ENCODE measurements at places on chromosomes 4 and X. TPM values are rescaled to one million over a fixed set of nuclear protein-coding genes. Genes with fewer than 3 reads are reported as not detected.

GRCh38 chr4:41285202-41285863, 28.6 kb downstream of the UCHL1 start:
- DNase-seq = no peak

- no peak for DNase-seq
Measured at GRCh38 chrX:136814847-136815750, 34.4 kb upstream of the ARHGEF6 start.

DNA sequence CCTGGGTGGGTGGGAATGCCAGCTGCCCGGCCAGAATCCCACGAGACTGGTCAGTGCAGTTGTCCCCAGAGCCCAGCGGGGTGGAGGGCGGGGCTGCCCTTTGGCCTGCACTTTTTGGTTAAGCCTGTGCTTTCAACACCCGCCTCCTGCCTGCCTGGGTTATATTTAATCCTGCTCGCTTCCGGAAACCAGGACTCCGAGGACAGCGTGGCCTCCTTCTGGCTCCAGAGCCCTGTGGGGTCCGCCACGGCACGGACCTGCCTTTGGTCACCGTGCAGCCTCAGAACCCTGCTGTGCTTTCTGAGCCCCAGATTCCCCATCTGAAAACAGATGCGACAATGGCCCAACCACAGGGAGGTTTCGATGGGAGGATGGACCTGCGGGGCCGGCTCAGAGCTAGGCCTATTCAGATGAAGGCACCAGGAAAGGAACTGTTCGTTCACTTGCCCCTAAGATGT, 29.4 kb upstream of the KIAA0232 start:
- DNase-seq = no peak

- DNase-seq = no peak
Measured at GRCh38 chrX:151711154-151711553, 4.7 kb upstream of the FATE1 start.

DNA sequence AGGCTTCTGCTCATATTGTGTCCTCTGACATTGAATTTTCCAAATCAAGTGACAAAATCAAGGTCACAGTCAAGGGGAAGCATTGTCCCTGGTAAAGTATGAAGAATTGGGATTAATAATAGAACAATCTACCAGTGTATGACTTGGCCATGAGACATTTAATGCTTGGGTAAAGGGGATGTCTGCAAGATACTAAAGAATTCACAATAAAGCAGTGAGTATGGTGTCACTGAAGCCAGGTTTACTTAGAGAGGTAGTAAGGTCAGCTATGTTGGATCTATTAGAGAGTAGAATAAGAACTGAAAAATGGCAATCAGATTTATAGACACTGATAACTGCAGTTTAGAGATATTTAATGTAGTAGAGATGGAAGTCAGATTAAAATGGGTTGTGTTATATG, 349.2 kb downstream of the BMPR1B start:
- no peak for DNase-seq

DNA sequence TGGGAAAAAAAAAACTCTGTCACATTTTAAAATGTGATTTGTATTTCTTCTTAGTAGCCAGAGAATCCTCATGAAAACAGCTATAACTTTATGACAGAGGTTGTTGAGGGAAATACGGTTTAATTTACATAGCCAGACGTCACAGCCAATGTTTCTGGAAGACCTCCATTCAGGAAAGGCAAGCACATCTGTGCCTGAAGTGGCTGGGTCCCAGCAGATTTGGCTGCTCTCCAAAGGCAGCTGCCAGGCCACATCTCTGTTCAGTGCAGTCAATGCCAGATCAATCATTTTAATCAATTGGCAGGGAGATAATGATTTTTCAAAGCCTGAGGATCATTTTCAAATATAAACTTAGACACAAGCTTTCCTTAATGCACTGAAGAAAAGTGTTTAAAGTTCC, 86.5 kb upstream of the ZIC3 start:
- DNase-seq = no peak

DNA sequence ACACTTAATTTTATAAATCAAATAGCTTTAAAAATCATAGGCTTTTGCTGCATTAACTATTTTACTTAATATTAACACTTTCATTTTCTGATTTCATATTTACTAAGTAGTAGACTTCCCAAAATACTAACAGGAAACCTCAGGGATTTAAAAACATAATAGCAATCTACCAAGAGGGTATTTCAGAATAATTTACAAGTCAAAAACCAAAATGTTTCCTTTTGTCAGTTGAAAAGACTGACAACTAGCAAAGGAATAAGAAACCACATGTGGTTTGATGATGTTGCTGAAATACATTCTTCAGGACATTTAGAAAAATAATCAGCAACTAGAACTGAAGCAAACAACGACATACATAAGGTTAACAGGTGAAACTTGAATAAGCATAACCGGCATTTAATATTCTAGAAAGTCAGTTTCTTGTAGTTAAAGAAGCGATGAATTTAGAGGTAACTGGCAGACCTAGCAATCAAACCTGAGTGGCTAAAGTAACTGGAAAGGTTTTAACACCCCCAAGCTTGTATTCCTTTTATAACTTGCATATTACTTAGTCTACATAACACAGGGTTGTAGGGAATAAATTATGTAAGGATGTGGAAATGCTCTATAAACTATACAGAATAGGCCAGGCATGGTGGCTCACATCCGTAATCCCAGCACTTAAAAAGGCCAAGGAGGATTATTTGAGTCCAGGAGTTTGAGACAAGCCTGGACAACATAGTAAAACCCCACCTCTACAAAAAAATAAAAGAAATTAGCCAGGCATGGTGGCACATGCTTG, 40.0 kb downstream of the DHX15 start:
- DNase-seq = no peak

DNA sequence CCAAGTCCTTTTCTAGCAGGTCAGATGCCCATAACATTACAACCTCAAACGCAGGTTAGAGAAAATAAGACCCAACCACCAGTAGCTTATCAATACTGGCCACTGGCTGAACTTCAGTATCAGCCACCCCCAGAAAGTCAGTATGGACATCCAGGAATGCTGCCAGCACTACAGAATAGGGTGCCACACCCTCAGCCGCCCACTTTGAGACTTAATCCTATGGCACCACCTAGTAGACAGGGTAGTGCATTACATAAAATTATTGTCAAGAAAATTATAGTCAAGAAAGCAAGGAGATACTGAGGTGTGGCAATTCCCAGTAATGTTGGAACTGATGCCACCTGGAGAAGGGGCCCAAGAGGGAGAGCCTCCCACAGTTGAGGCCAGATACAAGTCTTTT, 19.9 kb upstream of the TRIM61 start:
- no peak for DNase-seq

GRCh38 chrX:13797512-13797911, 19.4 kb downstream of the GPM6B start:
- no peak for DNase-seq

- no peak for DNase-seq
Measured at GRCh38 chr4:111707491-111707890, 437.8 kb upstream of the FAM241A start.

DNA sequence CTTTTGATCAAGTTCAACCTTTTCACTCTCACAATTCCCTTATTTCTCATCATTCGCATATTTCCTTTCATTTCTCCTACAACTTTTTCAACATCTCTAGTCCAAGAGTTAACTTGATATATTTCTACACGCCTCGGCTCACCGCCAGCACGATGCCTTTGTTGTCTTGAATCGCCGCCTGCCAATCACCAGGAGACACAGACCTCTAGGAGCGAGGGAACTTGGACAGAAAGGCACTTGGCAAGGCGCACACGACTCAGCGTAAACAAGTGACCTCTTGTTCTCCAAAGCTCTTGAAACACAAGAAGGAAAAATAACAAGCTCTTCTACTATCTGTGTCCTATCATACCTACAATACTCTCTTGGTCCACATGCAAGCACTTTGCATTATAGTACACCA, 27.1 kb upstream of the RBMX start:
- no peak for DNase-seq

DNA sequence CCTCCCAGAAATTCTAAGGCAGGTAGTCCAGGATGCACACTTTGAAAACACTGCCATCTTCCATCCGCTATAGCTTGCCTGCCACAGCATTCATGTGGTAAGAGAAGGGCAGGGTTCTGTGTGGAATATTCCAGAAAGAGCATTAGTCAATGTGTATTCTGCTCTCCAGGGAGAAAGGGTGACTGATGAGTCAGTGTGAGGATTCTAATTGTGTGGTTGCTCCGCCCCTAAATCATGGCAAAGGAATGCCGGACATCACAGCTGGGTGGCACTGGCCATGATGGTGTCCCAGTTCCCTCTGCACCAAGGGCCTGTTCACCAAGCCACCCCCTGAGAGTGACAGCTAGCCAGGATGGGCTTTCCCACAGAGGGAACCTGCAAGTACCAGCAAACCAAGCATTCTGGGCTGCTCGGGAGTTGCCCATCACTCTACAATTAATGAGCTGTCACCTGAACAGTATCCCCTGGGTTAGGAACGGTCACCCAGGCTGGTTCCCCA, 9.5 kb downstream of the IDS start:
- DNase-seq = peak; percentile 18

Gene RNF175
- total RNA-seq = 31.0 TPM

Gene TMEM255A
- 1.6 TPM for total RNA-seq

Gene MAGEB17
- not detected for total RNA-seq

Gene UGT2A3
- total RNA-seq = not detected

Gene NXF3
- not detected for total RNA-seq

Gene CNKSR2
- 173 TPM for total RNA-seq

Gene TLR10
- 1.6 TPM for total RNA-seq

Gene MXRA5
- total RNA-seq = 0.82 TPM

Gene RAB9B
- 48.9 TPM for total RNA-seq

Gene GAGE12H
- total RNA-seq = not detected

Gene ADAMTS3
- 20.4 TPM for total RNA-seq

Gene ZNF141
- total RNA-seq = 77.5 TPM

Gene GABRG1
- 30.2 TPM for total RNA-seq
